Activated naive CD8-positive, alpha-beta T cell treated with anti-CD3 and anti-CD28 coated beads, Interleukin-2, amount 10 ng/mL, durations not matched to agents 7 days and 5 days (primary cell): ENCODE measurements at places on chromosomes 3 and 15. TPM values are rescaled to one million over a fixed set of nuclear protein-coding genes. Genes with fewer than 3 reads are reported as not detected.

Gene GPR160
- total RNA-seq, result 9.7 TPM

Gene SLC2A2
- not detected for total RNA-seq

Gene SI
- total RNA-seq, result not detected

GRCh38 chr3:160739079-160739478, 17.0 kb upstream of the PPM1L start:
- no peak for DNase-seq
- no peak overlapping the region for H3K27ac ChIP-seq
- H3K27me3 ChIP-seq, result peaks cover 16% of the 10 kb centered on the region
- no peaks in the 10 kb centered on the region for H3K4me1 ChIP-seq
- H3K36me3 ChIP-seq, result no peaks in the 10 kb centered on the region

DNA sequence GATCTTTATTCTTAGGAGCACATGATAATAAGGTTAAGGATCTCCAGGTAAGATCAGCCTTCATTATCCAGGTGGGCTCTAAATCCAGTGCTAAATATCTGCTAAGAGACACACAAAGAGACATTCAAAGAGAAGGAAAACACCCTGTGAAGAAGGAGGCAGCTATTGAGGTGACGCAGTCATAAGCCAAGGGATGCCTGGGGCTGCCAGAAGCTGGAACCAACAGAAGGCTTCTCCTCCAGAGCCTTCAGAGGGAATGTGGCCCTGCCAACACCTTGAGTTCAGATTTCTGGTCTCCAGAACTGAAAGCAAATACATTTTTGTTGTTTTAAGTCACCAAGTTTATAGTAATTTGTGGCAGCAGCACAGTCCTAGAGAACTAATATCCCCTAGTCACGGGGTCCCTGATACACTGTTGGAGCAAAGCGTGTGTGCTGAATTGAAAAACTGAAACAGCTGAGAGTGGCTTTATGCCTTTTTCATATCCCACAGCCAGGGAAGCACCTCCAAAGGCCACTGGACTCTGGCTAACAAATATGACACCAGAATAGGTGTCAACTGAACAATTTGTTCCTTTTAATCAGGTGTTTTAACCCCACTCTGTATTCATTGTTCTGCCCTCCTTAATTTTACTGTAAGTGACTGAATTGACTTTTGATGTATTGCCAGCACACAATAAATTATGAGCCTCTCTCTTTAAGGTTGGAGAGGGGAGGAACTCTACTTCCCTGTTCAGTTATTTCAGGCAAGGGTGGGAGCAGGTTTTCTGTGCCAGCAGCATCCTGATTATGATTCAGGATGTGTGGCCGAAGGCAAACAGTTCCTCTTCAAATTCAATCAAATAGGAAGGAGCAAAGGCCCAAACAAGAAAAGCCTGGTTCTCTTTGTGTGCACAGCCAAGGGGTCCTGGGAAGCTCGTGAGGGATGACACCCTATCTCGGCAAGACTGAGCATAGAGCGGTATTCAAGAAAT, 151.8 kb upstream of the HES1 start:
- no peak overlapping the region for H3K4me3 ChIP-seq
- peaks cover 15% of the 10 kb centered on the region for H3K27me3 ChIP-seq
- no peaks in the 10 kb centered on the region for H3K4me1 ChIP-seq
- no peaks in the 10 kb centered on the region for H3K36me3 ChIP-seq

- peaks cover 55% of the 10 kb centered on the region for H3K4me1 ChIP-seq
- no peak for DNase-seq
- no peaks in the 10 kb centered on the region for H3K27me3 ChIP-seq
- H3K27ac ChIP-seq, result peak overlapping the region; percentile 90
Measured at GRCh38 chr3:69199942-69200341, 77.5 kb upstream of the LMOD3 start.

- H3K4me1 ChIP-seq, result no peaks in the 10 kb centered on the region
- H3K36me3 ChIP-seq, result no peaks in the 10 kb centered on the region
- DNase-seq, result no peak
- no peak overlapping the region for H3K27ac ChIP-seq
Measured at GRCh38 chr15:31544361-31544760, 217.7 kb downstream of the KLF13 start.

DNA sequence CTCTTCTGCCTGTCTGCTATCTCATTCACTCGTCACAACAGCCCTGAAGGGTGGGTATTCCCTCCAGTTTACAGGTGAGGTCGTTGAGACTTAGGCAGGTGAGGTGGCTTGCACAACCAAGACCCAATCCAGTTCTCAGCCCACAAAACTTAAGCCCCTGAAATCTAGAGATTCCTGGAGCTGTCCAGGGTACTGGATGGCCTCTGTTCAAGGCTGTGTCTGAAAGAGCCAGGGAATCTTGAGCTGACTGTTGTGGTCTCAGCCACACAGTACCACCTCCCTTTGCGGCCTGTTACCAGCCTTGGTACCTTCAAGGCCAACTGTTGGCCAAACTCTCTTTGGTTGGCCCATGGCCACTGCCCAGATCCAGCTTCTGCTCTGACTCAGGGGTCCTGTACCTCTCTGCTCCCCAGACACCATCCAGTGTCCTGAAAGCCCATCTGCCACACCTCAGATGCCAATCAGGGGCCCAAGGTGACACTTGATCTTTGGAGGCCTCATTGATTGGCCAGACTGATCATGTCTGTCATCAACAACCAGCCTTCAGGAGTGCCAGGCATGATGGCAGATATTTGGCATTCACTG, 10.9 kb upstream of the FAM107A start:
- no peak overlapping the region for H3K27ac ChIP-seq
- DNase-seq, result no peak
- H3K4me1 ChIP-seq, result peaks cover 14% of the 10 kb centered on the region
- peaks cover 46% of the 10 kb centered on the region for H3K27me3 ChIP-seq
- no peaks in the 10 kb centered on the region for H3K36me3 ChIP-seq

DNA sequence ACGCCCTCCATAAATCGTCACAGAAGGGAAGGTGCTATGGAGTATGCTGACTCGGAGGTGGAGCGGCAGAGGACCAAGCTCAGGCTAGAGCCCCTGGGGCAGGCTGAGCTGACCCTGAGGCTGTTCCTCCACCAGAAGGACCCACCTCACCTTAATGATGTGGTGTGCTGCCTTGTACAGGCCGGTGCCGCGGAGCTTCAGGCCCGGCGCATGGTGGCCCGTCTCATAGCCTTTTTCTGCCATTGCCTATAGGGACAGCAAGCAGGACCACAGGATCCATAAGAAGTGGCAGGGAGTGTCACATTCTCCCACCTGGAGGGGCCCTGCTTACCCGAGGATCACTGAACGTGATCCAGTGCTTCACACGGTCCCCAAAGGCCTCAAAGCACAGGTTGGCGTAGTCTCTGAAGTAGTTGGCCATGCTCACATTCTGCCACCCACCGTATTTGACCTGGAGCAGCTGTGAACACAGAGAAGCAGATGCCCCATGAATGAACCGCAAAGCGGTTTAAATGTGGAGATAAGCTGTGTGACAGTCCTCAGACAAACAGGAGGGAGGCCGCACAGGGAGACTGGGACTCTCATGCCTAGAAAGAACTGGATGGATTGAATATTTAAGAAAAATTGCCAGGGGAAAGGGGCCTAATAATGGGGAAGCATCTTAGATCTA, 4.8 kb downstream of the LCTL start:
- no peaks in the 10 kb centered on the region for H3K27me3 ChIP-seq
- no peak overlapping the region for H3K4me3 ChIP-seq
- H3K27ac ChIP-seq, result no peak overlapping the region
- H3K4me1 ChIP-seq, result no peaks in the 10 kb centered on the region
- no peak for DNase-seq
- no peaks in the 10 kb centered on the region for H3K36me3 ChIP-seq
